ENCODE measurements at places on chromosomes 2 and 18.
A peak's percentile ranks its signal among the peaks of the same experiment; 100 is the strongest.

DNA sequence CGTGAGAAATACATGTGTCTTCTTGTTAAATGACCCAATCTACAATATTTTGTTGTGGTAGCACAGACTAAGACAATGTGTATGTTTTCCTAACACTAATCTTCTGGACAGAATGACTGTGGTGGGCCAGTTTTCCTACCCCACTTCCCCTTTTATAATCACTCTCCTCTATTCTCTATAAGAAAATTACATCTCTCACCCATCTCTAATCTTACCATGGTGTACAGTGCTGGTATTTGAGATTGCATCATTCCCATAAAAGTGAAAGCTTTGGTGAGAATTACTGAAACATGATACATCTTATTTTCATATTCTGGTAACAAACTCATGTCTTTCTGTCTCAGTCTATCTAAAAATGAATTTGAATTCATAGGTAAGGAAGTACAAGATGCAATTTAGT, 40.5 kb downstream of the CAVIN2 start:
- DNase-seq, result no peak

DNA sequence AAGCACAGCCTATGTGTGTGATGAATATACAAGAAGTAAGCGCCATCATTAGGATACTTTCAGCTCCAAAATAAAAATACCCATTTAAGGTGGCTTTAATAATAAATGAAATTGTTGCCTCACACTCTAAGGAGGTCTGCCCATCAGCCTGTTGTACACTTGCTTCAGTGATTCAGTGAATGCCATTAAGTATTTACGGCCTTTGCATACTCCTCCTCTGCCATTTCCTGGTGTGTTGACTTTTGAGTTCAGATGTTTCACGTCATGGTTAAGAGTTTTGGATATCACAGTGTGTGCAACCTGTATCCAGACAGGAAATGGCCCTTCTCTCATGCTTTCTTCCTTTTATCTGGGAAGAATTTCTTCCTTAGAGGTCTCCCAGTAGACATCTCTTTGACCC, 38.6 kb upstream of the SNORC start:
- DNase-seq, result no peak

DNA sequence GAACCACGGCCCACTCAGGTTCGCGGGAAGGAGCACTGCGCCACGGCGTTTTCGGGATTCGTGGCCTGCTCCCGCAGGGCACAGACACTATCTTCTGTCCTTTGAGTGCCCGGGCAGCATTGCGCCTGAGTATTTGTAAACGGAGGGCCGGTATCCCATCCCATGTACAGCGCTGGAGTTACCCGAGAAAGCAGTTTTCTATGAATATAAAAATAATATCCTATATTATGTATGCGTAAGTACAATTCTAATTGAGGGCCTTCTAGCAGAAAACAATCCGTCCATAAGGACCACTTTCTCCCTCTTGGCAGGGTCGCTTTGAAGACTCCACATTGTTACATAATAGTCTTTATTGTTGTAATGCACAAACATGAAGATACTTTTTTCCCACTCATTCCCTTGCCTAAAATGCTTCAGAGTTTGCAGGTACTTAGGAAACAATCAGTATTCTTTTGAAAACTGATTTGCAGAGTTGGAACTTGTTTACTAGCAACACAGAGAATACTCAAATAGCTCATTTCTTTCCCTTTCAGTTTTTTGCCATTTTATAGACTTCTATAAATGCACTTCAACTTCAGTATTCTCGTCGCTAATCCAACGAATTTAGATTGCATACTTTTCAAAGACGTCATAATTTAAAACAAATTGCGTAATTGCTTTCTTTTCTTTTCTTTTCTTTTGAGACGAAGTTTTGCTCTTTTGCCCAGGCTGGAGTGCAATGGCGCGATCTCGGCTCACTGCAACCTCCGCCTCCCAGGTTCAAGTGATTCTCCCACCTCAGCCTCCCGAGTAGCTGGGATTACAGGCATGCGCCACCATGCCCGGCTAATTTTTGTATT, 1.0 kb upstream of the REV1 start:
- DNase-seq, result no peak

GRCh38 chr2:240462073-240462706, 26.7 kb downstream of the GPC1 start:
- DNase-seq, result no peak

DNA sequence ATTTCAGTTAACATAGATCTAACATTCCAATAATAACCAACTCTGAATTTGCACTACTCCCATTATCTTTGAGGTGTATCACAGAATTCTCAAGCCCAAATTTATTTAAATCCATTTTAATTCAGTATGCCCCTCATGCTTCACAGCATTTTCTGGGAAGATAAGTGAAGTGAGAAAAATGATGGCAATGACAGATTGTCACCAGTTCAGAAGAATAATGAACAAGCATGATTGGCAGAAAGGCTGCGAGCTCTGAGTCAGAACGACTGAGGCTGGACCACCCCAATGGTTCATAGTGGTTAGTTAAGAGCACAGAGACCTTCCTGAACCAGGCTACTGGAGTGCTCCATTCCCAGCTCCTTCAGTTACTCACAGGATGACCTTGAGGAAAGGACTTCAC, 4.9 kb downstream of the SPRED2 start:
- no peak for DNase-seq

GRCh38 chr18:12015416-12016062, 34.2 kb downstream of the IMPA2 start:
- no peak for DNase-seq

DNA sequence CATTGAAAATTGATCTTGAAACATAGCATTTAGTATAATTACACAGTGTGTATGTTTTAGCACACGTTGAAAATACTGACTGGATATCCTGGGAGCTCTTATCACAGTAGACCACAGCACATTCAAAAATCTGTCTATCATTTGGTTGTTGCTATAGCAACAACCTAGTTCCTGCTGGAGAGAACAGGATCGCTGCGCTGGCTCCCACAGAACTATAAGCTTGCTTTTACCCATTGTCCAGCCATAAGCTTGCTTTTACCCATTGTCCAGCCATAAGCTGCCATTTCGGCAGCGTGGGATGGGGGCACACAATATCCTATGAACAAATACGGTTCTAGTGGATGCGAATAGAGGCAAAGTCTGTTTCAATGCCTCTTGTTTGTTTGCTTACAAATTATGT, 70.4 kb upstream of the ST6GAL2 start:
- DNase-seq, result no peak

GRCh38 chr2:46273225-46273863, 23.9 kb upstream of the EPAS1 start:
- no peak for DNase-seq

GRCh38 chr2:119721904-119722303, 37.8 kb upstream of the PTPN4 start:
- no peak for DNase-seq

DNA sequence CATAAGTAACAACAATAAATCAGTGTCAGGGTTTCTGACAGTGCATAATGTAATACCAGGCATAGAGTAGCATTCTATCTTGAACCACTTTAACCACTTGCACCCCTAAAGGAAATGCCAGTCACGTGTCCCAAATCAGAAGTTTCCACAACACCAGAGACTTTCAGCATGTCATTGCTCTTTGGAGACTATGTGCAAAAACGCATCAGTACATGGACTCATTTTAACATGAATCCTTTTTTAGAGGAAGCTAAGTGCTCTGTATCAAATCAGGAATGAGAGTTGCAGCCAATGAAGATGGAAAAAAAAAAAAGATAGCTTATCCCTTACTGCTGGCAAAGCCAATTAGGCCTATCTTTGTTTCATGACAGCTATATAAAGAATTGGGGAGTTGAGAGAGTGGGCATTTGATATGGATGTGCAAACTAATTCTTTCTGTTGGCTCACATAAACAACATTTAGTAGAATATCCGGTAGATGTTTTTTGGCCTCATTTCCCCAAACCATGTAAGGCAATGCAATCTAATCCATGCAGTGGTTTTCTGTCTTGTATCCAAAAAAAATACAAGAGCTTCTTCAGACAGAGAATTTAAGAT, 353.1 kb downstream of the IRS1 start:
- peak; percentile 82 for DNase-seq

DNA sequence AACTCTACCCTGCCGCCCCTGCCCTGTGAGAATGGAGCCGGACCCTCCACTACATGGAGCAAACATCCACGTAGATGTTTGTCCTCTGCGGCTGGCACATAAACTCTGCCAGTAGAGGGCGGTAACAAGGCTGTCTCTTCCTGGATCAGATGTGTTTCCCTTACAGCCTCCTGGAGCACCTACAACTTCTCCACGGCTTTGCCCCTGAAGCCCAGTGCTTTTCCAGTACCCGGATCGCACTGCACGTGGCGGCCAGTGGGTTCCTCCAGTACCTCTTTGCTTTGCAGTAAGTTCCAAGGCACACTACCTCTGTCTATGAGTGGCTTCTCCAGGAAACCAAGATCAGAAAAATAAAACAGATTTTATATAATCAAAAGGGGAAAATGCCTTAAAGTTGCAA, 651.3 kb downstream of the DCDC2C start:
- no peak for DNase-seq

- DNase-seq, result no peak
Measured at GRCh38 chr2:191670076-191670475, 7.9 kb upstream of the NABP1 start.

DNA sequence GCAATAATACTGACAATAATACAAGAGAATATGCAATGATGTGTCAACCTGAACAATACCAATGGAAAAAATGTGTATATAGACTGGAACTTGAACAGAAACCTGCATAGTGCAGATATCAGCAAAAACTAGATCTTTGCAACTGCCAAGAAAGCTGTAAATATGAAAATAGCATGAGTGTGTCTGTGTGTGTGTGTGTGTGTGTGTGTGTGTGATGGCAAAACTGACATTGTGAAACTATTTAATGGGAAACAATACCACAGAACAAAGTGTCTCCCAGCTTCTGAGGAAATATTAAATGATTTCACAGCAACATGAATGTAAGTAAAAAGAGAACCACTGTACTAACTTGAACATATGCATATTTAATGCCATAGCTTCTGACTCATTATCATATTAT, 558.2 kb upstream of the LINC00305 start:
- DNase-seq, result no peak

DNA sequence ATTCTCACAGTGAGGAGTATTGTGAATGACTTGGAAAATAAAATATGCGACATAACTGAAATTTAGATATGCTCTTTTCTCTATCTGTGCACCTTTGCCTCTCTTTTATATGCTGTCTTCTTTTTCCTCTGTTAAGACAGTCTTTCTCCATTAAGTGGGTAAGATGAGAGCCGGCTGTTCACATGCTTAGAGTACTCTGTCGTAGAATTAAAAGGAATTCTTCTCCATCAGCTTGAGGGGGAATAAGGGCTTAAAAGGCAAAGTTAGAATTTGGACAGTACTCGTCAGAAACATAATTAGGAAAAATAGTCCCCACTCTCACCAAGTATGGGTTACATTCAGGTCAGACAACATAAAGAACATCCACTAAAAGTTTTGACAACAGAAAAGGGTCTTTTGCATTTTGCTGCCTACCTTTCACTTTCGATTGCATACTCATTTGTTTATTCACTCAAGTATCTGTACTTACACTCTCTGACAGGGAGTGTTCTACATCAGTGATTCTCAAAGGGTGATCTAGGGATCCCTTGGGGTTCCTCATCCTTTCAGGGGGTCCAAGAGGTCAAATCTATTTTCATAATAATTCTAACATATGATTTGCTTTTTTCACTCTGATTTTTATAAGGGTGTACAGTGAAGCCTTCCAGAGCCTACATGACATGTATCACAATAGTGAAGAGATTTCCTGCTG, 48.0 kb downstream of the ARHGAP15 start:
- DNase-seq, result no peak

All from skin of body (tissue), 3 donors.